Urothelium cell line (cell line): ENCODE measurements at places on chromosomes 16 and 17.

GRCh38 chr16:66614161-66614802, 9.8 kb downstream of the CMTM3 start:
- DNase-seq: no peak

- DNase-seq: no peak
Observed at GRCh38 chr17:32157225-32157624, 14.9 kb downstream of the RHOT1 start.

DNA sequence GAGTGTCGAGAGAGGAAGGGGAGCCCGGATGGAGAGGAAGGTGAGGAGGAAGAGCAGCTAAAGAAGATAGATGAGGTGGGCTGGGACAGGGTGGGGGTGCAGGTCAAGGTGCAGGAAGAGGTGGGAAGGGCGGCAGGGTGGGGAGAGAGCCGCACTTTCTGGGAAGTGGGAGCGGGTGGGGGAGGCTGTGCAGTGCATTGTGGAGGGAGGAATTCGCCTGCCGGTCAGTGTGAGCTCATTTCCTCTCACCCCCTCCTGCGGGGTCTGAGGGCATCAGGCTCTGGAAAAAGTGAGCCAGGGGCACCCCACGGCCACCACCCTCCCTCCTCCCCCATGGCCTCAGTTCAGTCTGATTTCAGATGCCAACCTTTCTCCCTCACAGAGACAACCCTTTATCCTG, 2.5 kb upstream of the ARHGAP23 start:
- peak; percentile 66 for DNase-seq

DNA sequence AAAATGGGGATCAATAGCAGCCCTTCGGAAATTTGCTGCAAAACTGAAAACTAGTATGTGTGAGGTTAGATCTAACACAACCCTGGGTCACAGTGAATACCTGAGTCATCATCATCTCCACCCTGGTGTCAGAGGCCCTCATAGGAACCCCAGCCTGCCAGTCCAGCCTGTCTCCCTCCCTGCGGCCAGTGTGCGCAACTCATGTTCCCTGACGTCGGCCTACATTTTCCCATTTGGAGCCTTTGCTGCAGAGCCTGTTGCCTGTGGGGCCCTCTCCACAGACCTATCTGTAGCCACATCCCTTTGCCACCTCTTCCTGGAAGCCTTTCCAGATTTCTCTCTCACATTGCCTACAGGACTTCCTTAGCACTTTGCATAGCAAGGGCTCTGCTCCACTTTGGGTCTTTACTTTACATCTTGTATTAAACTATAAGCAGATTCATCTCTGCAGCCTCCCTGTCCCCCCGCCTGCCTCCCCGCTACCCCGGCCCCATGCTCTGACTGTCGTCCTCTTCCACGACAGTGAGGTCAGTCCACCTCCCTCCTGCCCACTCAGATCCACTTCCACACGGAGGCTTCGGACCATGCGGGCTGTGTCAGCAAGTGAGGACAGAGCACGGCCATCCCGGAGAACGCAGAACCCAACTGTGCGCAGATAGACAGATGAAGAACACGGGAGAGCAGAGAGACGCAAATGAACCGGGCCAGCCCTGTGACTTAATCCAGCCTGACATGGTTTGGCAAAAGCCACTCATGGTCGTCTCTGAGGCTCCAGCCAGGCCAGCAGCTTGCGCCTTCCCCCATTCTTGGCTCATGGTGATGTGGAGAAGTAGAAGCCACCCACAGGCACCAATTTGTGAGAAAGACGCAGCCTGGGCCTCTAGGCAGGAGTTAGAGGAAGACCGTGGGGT, 31.0 kb downstream of the NGFR start:
- DNase-seq: no peak

DNA sequence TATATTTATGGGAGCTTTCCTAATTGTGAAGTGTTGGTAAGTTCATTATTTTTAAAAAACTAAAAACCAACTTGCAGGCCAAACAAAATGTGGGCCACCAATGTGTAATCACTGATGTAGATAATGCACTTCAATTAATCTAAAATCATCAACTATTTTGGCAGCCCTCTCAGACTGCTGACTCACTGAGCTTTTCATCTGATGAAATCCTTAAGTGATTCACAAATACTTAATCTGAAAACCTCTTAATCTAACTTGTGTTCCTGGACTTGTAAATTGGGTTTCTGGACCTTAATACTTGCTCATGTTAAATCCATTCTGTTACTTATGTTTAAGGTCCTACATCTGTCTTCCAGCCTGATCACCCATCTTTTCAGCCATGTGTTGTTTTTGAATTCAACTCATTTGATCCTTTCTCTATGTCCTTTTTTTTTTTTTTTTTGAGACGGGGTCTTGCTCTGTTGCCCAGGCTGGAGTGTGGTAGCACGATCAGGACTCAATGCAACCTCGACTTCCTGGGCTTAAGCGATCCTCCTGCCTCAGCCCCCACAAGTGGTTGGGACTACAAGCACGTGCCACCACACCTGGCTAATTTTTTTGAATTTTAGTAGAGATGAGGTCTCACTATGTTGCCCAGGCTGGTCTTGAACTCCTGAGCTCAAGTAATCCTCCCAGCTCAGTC, 39.0 kb downstream of the PRKCB start:
- DNase-seq: no peak

DNA sequence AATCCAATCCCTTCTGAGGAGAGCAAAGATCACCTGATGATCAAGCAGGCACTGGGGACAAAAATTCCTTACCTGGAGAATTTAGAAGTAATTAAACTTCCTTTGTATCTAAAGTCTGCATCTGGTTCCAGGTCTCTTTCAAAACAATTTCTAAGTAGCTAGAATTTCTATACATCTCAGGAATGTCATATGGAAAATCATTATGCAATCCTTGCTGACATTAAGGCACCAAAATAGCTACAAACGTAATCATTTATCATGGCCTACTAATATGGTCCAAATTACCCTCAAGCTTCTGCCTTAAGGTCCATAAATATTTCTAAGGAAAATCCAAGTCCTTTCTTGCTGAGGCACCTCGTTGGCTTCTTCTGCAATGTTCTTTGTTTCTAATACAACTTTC, 32.9 kb upstream of the YPEL2 start:
- no peak for DNase-seq

GRCh38 chr17:35978346-35978745, 3.0 kb downstream of the CCL16 start:
- no peak for DNase-seq

GRCh38 chr17:51155416-51155815, 2.1 kb downstream of the NME1 start:
- DNase-seq: no peak

DNA sequence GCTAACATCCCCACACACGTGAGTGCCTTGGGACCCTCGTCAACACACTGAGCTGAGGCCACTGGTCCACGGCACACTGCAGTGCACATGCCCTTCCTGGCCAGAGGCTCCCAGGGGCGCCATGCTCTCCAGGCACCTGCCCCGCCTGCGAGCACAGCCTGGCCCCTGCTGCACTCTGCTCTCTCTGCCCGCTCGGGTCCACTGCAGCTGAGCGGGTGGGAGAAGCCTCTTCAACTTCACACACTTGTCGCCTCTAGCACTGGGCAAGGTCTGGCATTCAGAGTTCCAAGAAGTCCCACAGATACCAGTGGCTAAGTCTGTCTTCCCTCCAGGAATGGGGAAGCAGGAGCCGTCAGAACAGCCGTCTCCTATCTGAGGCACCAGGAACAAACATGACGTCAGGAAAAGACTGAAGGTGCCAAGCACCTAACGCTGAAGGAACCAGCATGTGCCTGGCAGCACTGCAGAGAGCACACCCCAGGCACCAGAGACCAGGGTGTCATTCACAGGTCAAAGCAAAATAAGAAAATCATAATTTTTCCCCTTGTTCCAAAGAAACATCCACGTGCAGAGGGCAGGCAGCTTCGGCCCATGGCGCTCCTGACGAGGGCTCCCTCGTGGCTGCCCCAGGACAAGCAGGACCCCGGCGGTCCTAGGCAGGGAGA, 82.9 kb downstream of the ZNF778 start:
- no peak for DNase-seq

DNA sequence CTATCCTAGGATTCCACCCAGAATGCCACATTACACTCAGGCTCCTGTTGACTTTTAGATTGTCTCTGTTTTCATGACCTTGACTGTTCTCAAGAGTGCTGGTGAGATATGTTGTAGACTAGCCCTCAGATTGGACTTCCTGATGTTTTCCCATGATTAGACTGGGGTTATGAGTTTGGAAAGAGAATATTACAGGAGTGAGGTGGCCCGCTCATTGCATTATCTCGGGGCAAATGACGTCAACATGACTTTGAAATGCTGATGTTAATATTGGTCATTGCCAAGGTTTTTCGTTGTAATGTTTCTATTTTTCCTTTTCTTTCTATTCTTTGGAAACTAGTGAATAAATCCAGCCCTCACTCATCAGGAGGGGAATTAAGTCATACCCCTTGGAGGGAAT, 355.7 kb upstream of the MON1B start:
- no peak for DNase-seq

- DNase-seq: no peak
Observed at GRCh38 chr17:45844695-45845375, at the start of gene SPPL2C. Gene SPPL2C, plus strand, starts transcription at chr17:45844881. Its CDS starts 26 bp downstream, at chr17:45844907.

- DNase-seq: no peak
Observed at GRCh38 chr17:920190-920589, 59.4 kb downstream of the NXN start.

DNA sequence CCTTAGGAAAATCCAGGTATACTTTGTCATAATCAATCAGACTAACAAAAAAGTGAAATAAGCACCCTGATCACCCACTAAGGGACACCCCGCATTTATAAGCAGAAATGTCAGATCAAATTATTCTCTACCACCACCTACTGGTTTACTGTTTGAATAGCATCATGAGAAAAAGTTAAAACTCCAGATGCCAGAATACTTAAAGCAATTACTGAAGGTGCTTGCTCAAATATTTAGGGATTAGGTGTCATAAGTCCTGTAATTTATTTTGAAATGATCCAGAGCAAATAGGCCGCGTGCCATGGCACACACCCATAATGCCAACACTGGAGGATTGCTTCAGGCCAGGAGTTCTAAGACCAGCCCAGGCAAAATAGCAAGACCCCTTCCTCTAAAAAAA, 2.3 kb downstream of the TOP2A start:
- no peak for DNase-seq

- no peak for DNase-seq
Observed at GRCh38 chr16:71357681-71358080, 842 bp upstream of the CALB2 start.

DNA sequence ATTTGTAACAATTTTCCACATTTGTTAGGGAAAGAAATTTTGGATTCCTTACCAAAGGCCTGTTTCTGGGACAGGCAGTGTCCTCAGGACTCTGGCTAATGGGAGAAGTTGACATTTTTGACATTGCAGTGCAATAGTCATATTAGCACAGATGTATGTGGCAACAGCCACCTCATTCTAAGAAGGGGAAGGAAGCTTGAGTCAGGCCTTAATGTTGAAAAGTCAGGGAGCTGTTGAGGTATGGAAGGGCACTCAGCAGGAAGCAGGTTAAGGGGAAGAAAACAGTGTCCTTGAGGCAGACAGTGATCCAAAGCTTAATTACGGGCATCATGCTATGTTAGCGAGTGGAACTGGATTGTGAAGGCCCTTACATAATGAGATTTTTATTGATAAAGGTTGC, 20.9 kb downstream of the AKTIP start:
- no peak for DNase-seq

DNA sequence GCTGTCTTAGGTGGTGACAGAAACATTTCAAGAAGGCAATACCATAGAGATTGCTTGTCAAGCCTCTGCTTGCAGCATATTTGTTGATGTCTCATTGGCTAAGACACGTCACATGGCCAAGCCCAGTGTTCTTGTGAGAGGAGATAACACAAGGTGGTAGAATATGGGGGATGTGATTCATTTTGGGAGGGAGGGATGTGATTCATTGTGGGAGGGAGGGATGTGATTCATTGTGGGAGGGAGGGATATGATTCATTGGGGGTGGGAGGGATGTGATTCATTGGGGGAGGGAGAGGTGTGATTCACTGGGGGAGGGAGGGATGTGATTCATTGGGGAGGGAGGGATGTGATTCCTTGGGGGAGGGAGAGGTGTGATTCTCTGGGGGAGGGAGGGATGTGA, 470.5 kb upstream of the SALL1 start:
- peak; percentile 58 for DNase-seq

DNA sequence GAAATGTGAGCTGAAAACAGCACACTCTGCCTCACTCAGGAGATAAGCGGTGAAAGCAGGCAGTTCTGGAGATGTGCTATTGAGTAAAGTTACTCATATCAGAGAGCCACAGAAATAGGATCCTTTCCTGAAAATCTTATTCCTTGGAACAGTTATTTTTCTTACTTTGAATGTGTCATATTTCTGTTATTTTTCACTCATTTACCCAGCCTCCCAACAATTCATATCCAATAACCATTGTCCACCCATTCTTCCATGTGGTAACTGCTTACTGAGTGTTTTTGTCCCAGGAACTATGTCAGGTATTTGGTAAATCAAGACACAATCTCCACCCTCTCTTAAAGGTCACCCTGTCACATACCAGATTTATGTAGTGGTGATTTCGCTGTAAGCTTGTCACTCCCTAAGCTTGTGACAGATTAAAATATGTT, 144.9 kb downstream of the PARN start:
- no peak for DNase-seq

- DNase-seq: no peak
Observed at GRCh38 chr17:78314683-78315354, 45.1 kb downstream of the SOCS3 start.

DNA sequence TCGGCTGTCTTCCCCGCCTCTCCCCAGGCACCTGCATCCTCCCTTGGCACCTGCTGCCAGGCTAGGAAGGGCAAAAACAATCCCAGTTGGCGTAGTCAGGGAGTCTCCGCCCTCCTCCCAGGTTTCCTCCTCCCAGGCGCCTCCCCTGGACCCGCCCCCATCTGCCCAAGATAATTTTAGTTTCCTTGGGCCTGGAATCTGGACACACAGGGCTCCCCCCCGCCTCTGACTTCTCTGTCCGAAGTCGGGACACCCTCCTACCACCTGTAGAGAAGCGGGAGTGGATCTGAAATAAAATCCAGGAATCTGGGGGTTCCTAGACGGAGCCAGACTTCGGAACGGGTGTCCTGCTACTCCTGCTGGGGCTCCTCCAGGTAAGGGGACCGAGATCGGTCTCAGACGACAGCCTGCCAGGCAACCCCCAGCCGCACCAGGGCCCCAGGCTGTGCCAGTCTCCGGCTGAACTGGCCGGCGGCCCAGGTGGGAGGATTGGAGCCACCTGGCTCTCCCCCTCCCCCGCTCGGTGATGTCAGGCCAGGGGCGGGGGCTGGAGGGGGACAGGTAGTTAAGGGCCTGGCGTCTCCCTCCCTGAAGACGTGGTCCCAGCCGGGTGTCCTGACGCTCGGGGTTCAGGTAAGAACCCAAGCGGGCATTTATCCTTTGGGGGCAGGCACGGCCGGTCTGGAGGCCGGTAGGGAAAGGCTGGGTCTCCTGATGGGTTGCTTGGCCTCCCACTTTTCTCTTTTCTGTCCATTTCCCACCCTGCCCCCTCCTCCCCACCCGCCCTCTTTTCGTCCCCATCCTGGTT, at the start of gene GRB7:
Gene GRB7 (plus strand): TSS at position 179 of the 808 bp plus-strand sequence. CDS start 4,364 bp downstream, outside the sequence.
- no peak for DNase-seq
